AG08395 (cell line): ENCODE measurements at places on chromosomes 2 and 18.
A peak's percentile ranks its signal among the peaks of the same experiment; 100 is the strongest.

DNA sequence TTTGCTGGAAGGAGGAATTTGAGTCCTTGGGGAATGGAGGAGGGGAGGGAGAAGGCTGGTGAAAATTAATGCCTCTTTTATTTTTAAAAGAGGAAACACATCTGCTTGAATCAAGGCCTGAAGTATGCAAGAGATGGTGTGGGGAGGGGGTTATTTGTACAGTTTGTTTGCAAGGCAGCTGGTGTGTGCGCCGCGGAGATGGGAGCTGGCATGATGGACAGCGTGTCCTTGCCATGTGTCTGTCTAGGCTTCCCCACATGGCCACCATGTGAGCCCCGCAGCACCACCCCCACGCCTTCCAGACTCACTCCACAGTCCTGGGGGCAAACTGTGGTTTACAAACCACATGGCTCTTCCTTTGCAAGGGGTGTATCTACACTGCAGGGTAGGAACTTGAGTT is 154.8 kb upstream of the APCDD1 start:
- DNase-seq: peak; percentile 34

DNA sequence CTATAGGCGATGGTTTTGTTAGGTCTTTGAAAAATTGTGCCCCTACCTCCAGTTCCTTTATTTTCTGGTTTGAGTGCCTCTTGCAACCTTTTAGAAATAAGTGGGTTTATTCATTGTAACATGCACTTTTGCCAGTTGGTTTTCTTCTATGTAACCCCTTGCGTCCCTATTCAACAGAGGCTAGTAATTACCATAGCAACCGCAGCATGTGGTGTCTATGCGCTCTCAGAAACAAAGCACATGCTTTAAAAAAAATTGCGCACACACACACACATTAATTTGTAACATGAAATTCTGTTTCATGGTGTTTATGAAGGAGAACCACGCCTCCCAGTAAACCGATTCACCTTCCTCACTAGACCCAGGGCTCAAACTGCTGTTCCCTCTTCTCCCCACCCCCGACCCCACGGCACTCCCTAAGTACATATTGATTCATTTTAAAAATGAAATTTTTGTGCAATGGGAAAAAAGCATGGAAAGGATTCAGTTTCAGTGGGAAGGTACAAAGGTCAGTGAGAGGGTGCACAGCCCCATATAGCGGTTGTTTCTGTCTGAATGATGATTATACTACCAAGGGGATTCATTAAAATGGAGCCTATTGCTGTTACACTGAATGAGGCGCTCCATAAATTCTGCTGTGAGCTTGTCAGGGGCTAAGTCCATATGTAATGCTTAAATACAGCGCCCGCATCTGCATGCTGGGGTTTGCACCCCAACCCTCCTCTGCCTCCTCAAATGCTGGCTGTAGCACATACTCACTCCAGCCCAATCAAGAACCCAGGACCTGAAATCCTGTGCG is 206.9 kb downstream of the ICOS start:
- DNase-seq: no peak

GRCh38 chr18:26700201-26700600 is 151.8 kb upstream of the KCTD1 start:
- no peak for DNase-seq

GRCh38 chr18:29171892-29172755 is 995.2 kb upstream of the CDH2 start:
- no peak for DNase-seq

GRCh38 chr18:23059541-23060465 is 75.5 kb upstream of the CABLES1 start:
- DNase-seq: no peak

DNA sequence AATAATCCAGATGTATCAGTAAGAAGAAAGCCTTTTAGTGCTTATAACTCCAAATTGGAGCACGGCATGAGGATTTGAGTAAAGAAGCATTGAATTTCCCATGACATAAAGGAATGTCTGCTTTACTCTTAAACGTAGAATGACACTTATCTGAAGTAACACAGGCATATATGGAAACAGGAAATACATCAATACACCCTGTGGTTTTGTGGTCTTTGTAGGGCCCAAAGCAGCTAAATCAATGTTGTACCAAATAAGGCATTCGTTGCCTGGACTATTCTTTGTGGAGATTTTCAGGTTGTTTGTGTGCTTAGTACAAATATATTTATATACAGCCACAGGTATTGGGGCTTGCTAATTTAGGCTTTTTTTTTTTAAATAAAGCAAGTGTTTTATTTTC is 660.5 kb downstream of the LRRTM4 start:
- DNase-seq: no peak

- DNase-seq: no peak
These were observed 60.1 kb downstream of the RDH14 start for GRCh38 chr2:18500333-18500732.

DNA sequence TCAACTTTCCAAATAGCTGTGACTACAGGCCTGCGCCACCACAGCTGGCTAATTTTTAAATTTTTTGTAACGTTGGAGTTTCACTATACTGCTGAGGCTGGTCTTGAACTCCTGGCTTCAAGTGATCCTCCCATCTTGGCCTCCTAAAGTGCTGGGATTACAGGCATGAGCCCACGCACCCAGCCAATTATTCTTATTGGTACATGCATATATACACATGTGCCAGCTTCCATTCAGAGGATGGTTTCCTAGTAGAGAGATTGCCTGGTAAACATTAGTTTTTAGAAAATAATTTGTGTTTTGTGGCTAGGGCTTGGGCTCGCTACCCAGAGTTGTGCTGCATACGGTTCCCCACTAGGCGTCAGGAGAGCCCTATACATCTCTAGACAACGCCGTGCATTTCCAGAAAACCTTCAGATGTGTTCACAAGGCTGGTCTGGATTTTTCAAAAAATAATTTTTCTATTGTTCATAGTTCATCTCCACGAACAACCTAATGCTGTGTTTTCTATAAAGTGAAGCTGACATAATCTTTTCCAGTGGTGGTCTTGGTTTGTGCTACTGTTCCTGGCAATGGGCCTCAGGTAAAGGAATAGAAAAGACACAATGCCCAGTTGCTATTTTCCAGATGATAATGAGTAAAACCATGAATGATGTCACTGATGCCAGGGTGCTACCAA is 14.6 kb upstream of the AFG3L2 start:
- peak; percentile 79 for DNase-seq

- DNase-seq: peak; percentile 68
These were observed 4.7 kb upstream of the STAMBP start for GRCh38 chr2:73823916-73824523.

- no peak for DNase-seq
These were observed 67.7 kb upstream of the COL5A2 start for GRCh38 chr2:189247276-189247675.

- no peak for DNase-seq
These were observed 19.2 kb upstream of the UGP2 start for GRCh38 chr2:63822478-63822877.

- no peak for DNase-seq
These were observed 30.4 kb downstream of the AOX1 start for GRCh38 chr2:200616193-200616592.
